ENCODE measurements at places on chromosomes 4 and X. TPM values are rescaled to one million over a fixed set of nuclear protein-coding genes. Genes with fewer than 3 reads are reported as not detected.

Gene GABRA4
- total RNA-seq = 0.14 TPM

Gene CXCL9
- total RNA-seq = 1.3 TPM

Gene IGSF1
- total RNA-seq = 0.11 TPM

Gene TRIM60
- not detected for total RNA-seq

Gene HMGB3
- total RNA-seq = 39.1 TPM

Gene CT45A2
- not detected for total RNA-seq

Gene FAT1
- 299 TPM for total RNA-seq

Gene SHROOM4
- 3.8 TPM for total RNA-seq

Gene RNF175
- total RNA-seq = not detected

GRCh38 chr4:182063651-182064050 lies 179.6 kb upstream of the TENM3 start:
- no peak for DNase-seq

- no peak for DNase-seq
Measured at GRCh38 chr4:74716436-74716765, 77.9 kb downstream of the BTC start.

- no peak for DNase-seq
Measured at GRCh38 chrX:148904421-148905111, 404.1 kb downstream of the AFF2 start.

DNA sequence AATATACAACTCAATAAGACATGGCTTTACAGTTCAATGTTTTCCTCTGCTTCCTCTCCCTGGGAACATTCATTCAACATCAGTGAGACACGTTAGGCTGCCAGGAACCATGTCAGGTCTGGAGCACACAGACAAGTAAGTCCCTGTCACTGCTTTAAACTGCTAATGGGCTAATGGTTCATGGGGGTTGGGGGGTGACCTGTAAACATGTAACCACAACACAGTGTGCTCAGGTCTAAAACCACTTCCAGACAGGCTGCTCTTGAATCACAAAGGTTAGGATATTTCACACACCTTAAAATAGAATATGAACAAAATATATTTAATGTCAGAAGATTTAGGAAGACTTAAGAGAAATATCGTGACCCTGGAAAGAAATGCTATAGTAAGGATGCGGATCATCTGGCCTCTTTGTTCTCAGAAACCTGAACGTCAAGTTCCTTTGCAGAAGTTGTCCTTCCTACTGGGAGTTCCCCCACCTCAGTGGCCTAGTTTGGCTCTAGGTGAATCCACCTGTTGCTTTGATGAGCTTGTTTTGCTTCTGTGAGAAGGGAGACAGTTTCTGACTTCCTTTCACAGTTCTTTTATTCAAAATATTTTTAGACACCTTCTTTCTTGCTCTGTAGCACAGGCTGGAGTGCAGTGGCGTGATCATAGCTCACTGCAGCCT lies 359.9 kb downstream of the UNC5C start:
- DNase-seq = no peak

GRCh38 chrX:109714340-109714958 lies 18.6 kb downstream of the ACSL4 start:
- no peak for DNase-seq

DNA sequence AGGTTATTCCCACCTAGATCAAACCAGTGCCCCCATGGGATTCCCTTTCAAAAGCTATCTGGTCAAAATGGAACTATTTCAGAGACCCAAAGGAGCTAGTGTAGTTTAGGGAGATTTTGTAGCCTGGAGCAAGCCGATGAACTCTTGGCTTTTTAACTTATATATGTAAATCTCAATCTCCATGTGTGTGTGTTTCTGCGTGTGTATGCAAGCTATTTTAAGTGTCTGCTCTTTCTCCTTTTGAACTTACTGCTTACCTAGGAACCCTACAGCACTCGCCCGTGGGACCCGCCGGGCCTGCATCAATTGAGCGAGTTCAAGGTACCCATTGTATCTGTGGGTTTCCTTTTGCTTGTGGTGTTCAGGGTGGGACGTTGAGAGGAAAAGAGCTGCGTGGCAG lies 10.4 kb downstream of the CSTF2 start:
- no peak for DNase-seq

DNA sequence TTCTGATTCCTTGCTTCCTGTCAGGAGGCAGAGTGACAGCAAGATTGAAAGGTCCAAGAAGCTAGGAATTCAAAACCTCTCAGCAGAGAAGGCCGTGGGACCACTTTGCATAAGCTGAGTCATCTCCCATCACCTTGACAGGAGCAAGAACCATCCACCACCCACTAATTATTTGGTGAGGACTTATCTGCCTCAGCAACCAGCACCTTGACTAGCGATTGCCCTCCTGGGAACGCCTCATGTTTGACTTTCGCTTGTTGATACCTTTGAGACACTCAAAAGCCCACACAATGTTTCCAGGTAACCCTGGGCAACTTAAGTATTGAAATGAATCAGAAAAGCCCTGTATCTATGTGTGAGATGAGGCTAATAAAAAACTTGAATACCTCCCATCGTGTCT lies 233.5 kb upstream of the GYPA start:
- DNase-seq = no peak

DNA sequence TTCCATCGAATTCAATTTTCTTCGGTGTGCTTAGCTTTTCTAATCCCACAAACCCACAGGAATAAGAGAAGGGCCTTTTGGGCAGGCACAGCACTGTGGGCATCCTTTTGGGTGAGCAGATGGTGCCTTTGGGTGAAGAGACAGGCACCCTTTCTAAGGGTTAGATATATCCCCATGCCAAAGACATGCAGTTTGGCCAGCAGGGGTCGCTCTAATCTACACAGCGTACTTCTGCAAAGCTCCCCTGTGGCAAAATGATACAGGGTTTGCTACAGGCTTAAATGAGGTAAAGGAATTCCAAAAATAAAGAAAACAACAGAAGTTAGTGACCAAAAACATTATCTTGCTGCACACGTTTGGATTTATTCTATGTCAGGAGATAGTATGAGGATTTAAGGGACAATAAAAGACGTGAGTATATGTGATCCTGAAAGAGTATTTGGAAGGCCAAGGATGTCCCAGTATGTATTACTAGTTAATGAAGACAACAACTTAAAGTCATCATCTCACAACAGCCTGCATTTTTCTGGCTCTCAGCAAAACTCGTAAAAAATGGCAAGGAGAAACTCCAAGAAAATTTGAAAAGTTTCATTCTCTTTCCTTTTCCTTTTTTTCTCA lies 49.5 kb downstream of the PHEX start:
- DNase-seq = peak; percentile 74

- peak; percentile 97 for DNase-seq
Measured at GRCh38 chr4:6749340-6750171, 33.0 kb upstream of the KIAA0232 start.

- DNase-seq = no peak
Measured at GRCh38 chrX:57929373-57929772, 19.1 kb upstream of the ZXDA start.

DNA sequence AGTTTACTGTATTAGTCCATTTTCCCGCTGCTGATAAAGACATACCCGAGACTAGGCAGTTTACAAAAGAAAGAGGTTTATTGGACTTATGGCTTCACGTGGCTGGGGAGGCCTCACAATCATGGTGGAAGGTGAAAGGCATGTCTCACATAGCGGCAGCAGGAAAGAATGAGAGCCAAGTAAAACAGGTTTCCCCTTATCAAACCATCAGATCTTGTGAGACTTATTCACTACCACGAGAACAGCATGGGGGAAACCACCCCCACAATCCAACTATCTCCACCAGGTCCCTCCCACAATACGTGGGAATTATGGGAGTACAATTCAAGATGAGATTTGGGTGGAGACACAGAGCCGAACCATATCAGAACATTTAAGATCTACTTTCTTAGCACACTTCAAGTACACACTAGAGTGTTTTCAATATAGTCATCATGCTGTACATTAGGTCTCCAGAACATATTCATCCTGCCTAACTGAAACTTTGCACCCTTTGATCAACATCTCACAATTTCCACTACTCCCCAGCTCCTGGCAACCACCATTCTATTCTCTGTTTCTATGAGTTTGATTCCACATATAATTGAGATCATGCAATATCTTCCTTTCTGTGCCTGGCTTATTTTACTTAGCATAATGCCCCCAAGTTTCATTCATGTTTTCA lies 341.0 kb downstream of the ARHGAP24 start:
- no peak for DNase-seq
